ENCODE measurements at places on chromosomes 2 and 18.

DNA sequence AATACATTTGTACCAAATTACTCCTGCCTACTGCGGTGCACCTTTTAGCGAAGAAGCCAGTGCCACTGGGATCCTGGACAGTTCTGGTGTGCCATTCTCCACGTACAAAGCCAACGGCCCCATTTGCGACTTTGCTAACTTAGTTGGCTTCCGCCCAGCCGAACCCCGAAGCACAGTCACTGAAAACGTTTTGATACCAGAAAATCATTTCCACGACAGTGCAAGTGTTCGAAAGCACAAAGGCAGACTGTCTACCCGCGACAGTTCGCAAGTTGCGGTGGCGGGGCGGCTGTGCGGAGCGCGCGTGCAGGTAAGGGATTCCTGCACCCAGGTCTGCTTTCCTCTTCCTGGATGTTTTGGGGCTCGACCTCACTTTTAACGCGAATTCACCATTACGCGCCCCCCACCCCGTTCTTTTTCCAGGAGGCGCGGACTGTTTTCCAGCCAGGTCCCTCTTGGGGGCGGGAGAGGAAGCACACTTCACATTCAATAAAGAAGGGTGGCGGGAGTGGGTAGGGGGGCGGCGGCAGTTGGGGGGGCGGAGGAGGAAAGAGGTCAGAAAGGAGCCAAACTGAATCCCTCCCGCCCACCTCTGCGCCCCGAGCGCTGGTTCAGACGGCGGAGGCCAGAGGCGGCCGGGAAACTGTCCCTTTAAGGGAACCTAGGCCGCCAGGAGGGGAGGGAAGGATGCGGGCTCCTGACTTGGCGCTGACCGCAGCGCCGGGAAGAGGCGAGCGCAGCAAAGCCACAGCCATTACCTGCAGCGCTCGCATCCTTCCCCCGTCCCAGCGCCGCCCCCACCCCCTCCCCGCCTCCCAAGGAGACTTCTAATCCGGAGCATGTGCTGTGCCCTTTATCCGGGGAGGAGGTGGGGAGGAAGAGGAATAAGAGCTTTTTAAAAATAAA, 107.4 kb upstream of the KCTD1 start:
- peak; percentile 78 for DNase-seq

- peak; percentile 29 for DNase-seq
Observed at GRCh38 chr2:120109186-120110061, 96.5 kb downstream of the EPB41L5 start.

DNA sequence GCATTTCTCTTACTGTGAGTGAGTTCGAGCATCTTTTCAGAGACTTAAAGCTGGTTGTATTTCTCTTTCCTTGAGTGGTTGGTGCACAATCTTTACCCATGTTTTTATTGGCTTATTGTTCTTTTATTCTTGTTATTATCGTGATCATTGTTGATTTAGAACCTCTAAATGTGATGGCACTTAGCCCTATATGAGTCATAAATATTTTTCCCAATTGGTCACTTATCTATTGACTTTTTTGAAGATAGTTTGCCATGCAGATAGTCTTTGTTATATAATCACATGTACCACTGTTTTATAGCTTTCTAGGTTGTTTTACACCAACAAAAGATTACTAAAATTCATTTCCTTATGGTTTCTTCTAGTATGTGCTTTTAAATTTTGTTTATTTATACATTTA, 141.6 kb upstream of the MSH6 start:
- no peak for DNase-seq

DNA sequence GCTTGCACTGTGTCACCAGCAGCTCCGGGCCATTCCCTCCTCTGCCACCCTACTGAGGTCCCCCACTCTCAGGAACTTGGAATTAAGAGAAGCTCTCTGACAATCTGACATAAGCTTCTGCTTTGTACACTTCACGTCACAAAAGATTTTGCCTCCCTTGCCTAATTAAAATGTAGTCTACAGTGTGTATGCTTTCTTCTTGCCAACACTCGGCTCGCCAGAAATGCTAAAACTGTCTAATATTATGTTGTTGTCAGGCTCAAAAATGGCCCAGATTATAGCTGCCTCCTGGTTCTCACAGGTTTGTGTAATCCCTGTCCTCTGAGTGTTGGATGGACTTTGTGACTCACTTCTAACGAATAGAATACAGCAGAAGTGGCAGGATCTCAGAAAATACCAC, 474.7 kb downstream of the MBD2 start:
- DNase-seq = no peak

Measured in GM03348 (cell line).